Foreskin keratinocyte (primary cell): ENCODE measurements at places on chromosomes 11 and 22. TPM values are rescaled to one million over a fixed set of nuclear protein-coding genes. Genes with fewer than 3 reads are reported as not detected.
A peak's percentile ranks its signal among the peaks of the same experiment; 100 is the strongest.

DNA sequence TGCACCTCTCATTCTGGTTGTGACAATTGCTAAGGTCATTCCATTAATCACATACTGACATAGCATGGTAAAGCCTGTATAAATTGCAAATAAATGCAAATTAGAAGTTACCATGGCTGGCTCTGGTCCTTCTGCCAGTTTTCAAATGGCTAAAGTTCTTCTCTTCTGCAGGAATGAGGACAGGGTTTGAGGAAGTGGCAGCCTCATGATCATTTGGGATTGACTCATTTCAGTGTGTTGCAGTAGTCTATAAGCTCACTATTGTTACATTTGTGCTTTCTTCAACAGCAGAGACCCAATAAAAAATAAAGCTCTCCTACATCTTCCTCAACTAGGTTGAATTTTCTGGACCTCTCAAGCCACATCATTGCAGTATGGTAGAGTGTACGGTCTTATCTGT is 60.3 kb downstream of the NECTIN1 start:
- no peak for DNase-seq

GRCh38 chr11:34501949-34502348 is 11.6 kb downstream of the ELF5 start:
- no peak for DNase-seq

DNA sequence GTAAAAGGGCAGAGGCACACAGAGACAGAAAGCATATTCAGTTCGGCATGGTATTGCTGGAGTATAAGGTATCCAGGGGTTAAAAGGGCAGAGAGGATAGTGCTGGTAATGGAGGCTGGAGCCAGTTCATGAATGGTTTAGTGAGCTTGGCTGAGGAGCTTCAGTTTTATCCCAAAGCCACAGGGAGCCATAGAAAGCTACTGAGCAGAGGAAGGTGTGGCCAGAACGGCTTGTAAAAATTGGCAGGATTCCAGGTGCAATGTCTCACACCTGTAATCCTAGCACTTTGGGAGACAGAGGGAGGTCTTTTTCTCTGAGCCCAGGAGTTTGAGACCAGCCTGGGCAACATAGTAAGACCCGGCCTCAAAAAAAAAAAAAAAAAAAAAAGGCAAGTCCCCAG is 186.1 kb downstream of the MYO18B start:
- no peak for DNase-seq

DNA sequence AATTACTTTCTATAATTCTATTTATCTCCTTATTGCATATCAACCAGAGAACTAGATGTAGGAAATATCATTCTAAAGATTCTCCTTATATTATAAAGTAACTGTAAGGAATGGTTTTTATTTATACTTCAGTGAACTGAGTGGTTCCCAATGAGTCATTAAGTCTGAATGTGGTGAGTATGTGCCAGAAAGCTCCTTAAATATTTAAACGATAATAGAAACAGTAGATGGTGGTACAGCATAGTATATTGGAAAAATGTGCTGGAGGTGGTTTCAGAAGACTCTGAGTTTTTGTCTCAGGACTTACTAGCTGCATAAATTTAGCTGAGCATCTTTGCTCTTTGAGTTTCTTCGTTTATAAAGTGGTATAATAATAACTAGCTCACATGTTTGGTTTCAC is 653.5 kb downstream of the FAM181B start:
- DNase-seq = no peak

DNA sequence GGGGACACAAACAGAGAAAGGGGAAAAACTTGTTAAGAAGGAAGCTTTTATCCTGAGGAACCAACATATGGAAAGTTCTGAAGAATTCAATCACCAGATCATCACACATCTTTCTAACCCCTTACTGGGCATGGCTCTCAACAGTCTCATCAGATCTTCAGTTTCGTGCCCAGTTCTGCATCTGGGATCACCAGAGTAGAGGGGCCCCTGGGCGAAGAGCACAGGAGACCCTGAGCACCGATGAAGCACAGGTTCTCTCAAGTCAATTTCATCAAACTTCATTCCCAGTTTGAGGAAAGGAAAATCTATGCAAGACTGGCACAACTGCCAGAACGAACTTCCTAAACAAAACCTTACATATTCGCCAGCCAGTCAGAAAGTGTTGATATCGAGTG is 8.5 kb upstream of the PYGM start:
- no peak for DNase-seq

- no peak for DNase-seq
These were observed 404.5 kb downstream of the LARGE1 start for GRCh38 chr22:33515795-33516194.

DNA sequence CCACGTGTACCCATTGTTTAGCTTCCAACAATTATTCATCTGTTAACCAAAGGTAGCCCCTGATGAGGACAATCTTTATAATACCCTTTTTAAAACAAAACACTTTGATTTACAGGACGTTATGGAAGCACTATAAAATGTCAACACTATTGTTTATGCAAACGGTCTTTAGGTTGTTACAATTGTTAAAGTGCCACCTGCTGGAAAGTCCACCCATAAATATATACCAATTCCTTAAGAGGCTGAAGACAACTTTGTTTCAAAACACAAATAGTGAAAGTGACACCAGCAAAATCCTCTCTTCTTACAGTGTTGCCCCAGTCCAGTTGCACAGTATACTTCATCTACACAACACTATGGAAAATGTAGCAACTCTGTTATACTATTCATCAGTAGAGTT is 68.9 kb upstream of the SLN start:
- no peak for DNase-seq

GRCh38 chr22:41436322-41437113 is 10.1 kb downstream of the TOB2 start:
- no peak for DNase-seq

- DNase-seq = no peak
These were observed 21.0 kb downstream of the LMO1 start for GRCh38 chr11:8242499-8243280.

GRCh38 chr11:71519546-71519945 is 7.5 kb upstream of the KRTAP5-7 start:
- no peak for DNase-seq

- no peak for DNase-seq
These were observed 121.3 kb upstream of the SERPIND1 start for GRCh38 chr22:20652582-20652981.

DNA sequence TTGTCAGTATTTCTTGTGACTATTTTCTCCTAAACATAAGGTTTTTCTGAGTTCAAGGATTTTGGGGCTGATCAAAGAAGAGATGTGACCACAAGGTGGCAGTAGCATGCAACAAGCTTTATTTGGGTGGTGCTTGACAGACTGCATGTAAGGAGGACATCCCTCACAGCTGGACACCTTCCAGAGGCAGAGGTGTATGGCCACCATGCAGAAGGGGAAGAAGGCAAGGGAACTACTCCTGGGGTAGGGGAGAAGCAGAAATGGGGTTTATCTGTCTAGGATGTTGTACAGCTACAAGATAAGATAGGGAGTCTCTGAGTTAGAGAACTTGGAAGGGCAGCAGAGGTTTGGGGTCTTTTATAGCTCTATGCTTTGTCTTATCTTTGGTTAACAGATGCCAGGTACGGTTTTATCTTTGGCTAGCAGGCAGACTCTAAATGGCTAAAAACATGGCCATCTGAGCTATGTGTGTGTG is 5.1 kb upstream of the BIRC2 start:
- DNase-seq = peak; percentile 71

Gene OR5B21
- polyA plus RNA-seq = not detected in 2 replicates

Gene VEGFB
- polyA plus RNA-seq = 70.0 and 70.9 TPM in 2 replicates

Gene PGM2L1
- 0.70 and 0.86 TPM in 2 replicates for polyA plus RNA-seq

Gene USP2
- 0.26 and 0.45 TPM in 2 replicates for polyA plus RNA-seq

Gene ENTHD1
- polyA plus RNA-seq = not detected in 2 replicates

Gene PRMT3
- polyA plus RNA-seq = 10.5 and 12.7 TPM in 2 replicates

Gene ST3GAL4
- 47.7 and 50.5 TPM in 2 replicates for polyA plus RNA-seq
